GM03348 (cell line): ENCODE measurements at places on chromosomes 7 and 10.

DNA sequence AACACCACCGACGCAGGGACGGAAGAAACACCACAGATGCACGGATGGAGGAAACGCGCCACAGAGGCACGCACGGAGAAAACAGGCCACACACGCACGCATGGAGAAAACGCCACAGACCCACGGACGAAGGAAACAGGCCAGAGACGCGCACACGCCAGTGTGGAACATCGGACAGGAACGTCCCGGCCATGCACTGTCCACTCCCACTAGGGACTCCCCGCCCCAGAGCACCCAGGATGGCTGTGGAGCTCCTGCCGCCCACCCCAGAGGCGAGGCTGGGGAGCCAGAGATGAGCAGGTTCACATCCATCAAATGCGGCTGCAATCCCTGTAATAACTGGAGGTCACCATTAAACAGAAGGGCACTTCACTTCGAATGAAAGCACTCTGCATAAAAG, 17.3 kb downstream of the DIP2C start:
- no peak for DNase-seq

GRCh38 chr10:57952741-57953140, 315.0 kb downstream of the IPMK start:
- no peak for DNase-seq

DNA sequence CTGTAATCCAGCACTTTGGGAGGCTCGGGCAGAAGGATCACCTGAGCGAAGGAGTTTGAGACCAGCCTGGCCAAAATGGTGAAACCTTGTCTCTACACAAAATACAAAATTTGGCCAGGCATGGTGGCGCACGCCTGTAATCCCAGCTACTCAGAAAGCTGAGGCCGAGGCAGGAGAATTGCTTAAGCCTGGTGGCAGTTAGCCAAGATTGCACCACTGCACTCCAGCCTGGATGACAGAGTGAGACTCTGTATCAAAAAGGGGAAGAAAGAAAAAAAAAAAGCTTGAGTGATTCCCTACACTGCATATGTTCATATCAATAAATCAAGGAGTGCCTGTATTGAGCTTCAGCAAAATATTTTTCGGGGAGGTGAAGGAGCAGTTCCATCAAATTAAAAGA, 45.8 kb upstream of the SRRM3 start:
- DNase-seq = no peak

DNA sequence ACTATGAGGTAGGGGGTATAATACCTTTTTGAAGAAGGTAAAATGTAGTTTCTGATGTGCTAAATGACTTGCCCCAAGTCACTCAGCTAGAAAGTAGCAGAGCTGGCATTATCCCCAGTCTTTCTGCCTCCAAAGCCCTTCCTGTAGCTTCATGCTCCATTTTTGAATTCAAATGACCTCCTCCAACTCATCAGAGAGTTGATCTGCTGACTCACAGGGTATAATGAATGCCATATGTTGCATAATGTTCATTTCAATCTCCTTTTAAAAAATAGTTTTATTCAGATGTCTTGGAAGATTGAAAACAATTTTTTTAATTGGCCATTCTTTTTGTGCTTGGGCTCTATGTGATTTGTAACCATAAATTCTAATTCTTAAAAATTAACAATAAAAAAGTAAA, 272.8 kb upstream of the IMMP2L start:
- DNase-seq = peak; percentile 80

GRCh38 chr10:24041034-24041433, 167.9 kb upstream of the KIAA1217 start:
- no peak for DNase-seq

DNA sequence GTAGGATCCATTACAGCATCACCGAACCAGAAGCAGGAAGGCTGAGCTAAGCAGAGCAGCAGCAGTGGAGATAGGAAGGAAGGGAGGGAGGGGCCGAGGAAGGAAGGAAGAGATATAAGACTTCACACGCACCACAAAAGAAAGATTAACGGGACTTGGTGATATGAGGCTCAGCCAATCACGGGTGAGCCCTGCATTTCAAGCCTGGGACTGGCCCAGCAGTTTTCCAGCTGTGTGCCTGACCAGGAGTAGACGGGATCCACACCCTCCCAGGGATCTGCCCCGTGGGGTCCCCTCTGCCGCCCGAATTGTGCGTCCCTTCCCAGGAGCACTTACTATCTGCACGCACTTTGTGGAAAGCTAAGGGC, 16.2 kb downstream of the ATG9B start:
- no peak for DNase-seq

- DNase-seq = no peak
Observed at GRCh38 chr7:47186316-47186715, 395.6 kb downstream of the TNS3 start.

- no peak for DNase-seq
Observed at GRCh38 chr7:5528071-5528814, 104.6 kb upstream of the TNRC18 start.

DNA sequence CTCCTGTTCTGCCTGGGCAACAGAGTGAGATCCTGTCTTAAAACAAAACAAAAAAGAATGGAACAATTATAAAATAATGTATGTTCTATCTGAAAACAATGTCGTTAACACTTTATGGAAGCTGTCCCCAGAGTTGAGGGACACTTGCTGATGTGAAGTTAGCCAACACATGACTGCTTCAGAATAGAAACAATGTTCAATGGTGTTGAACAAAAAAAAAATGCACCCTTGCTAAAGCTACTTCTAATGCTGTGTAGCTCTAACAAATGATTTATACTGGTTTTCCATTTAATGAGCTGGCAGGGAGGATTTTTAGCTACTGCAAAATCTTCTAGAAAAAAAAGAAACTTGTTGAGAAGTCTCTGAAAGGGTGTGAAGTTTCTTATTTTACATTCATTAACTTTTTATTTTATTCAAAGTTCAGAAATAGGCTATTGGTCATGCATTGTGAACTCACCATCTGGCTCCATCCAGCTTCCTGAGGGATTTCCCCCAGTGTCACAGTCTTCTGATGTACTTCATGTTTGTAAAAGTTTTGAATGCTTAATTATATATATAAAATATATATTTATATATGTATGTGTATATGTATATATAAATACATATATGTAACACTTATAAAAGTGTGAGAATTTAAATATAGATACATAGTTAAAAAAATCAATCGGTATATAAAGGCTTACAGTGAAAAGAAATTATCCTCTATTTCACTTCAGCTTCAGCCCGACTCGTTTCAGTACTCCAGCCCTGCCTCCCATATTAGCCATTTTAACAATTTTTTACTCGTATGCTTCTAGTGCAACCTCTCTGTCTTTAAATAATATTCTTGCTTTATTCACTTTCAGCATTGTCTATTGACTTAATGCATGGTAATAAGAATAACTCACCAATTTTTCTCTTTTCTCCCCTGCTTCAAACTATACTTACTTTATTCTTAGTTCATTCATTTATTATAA, 35.0 kb downstream of the HDAC9 start:
- no peak for DNase-seq

- DNase-seq = no peak
Observed at GRCh38 chr7:6271694-6272440, 557 bp downstream of the CYTH3 start.

DNA sequence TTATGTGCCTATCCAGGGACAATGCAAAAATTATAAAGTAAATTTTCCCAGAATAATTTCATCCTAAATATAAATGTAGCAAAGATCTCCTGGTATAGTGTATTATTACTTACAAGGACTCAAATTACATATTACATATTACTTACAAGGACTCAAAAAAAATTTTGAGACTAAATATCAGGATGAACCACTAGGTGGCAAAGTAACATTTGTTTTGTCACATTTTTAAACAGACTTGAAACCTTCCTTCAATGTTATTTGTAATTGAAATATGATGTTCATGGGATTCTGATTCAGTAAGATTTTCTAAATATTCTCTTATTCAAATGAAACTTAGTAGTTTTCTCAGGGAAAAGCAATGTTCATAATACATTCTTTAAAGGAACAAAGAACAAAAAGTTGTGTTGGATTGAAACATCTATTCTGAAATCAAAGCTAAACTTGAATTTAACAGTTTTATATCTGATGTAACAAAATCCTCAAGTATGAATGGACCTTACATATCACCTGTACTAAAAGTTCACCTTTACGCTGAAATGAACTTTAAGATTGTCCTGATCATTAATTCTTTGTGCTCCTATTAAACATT, 74.3 kb upstream of the GNAI1 start:
- peak; percentile 42 for DNase-seq

GRCh38 chr7:66629222-66630062, 761 bp downstream of the KCTD7 start:
- DNase-seq = no peak

DNA sequence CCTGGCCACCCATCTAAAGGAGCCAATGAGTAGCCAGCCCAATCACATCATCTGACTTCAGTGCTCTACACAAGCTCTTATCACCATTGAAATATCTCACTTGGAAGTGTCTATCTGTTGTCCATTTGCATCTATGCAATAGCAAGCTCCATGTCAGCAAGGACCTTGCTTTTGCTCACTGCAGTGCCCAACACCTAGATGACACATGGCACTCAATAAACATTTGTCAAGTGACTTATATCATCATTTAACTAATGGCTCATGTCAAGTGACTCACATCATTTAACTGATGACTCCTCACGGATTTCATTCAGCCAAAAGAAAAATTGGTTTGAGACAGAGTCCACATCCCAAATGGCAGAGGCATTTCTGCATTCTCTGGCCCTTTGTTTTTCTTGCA, 92.9 kb upstream of the ADAM12 start:
- no peak for DNase-seq

- DNase-seq = no peak
Observed at GRCh38 chr10:68272833-68273232, 40.9 kb upstream of the ATOH7 start.

- DNase-seq = no peak
Observed at GRCh38 chr7:97601931-97602457, 129.9 kb upstream of the TAC1 start.

GRCh38 chr7:47337531-47337930, 244.4 kb downstream of the TNS3 start:
- DNase-seq = no peak

DNA sequence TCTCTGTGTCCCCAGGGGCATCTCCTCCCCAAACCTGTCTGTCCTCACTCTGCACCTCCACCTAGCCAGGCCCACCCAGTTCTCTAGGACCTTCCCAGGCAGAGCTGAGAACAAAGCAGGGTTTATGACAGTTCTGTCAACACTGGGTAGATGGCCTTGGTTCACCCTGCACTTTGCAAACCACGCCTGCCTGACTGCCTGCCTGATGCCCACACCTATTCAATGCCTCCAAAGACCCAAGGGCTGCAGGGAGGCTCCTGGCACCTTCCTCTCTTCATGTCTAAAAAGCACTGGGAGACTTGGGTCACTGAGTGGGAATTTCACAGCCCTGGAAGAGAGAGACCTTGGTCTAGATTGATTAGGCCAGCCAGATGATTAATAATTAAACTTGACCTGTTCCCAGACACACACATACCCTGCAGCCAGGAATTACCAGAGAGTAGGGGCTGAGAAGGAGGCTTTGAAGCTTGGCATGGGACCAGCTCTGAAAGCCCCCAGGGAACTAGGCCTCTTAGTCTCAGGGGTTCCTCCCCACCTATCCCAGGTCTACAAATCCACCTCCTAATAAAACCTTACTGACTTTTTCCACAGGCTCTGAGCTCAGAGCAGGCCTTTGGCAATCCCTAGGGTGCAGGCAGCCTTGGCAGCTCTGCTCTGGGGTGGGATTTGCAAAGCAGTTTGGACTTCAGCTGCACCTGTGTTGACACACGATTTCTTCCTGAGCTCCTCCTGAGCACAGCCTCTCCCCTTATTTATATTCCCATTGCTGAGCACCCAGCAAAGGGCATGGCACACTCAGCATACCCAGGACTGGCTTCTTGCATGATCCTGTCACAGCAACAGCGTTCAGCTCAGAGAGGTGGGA, 25.7 kb upstream of the PDCD4 start:
- DNase-seq = no peak

DNA sequence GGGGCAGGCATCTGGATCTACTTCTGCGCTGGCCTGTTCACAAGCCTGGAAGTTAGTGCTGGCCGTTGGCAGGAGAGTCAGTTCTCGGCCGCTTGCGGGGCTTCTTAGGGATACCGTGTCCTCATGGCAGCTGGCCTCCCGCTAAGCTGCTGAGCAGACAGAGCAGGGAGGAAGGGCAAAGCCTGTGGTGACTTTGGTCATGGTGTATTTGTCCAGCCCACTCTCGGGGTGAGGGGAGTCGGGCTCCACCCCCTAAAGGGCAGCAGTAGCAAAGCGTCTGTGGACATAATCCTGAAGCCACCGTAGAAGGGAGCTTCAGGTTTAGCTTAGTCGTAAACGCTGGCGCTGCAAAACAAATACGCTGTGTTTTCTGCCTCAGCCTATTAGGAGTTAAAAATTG, 12.2 kb downstream of the UBE3C start:
- DNase-seq = peak; percentile 20

GRCh38 chr10:119575506-119575905, 21.3 kb downstream of the TIAL1 start:
- DNase-seq = peak; percentile 27

DNA sequence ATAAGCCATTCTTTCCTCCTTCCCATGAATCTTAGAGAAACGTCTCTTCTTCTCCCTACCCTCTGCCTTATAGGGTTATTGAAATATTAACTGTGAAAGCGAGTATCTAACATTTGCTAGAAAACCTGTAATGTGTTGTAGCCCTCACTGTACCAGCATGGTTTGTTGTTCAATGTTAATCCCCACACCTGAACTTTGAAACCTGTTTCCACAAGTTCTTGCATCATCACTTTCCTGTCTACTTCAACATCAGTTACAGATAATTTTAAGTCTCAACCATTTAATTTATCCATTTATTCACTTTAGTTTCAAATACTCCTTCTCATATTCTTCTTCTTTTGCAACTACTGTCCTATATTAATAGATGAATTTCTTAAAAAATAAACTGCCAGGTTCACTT, 148.2 kb downstream of the ETV1 start:
- DNase-seq = no peak

DNA sequence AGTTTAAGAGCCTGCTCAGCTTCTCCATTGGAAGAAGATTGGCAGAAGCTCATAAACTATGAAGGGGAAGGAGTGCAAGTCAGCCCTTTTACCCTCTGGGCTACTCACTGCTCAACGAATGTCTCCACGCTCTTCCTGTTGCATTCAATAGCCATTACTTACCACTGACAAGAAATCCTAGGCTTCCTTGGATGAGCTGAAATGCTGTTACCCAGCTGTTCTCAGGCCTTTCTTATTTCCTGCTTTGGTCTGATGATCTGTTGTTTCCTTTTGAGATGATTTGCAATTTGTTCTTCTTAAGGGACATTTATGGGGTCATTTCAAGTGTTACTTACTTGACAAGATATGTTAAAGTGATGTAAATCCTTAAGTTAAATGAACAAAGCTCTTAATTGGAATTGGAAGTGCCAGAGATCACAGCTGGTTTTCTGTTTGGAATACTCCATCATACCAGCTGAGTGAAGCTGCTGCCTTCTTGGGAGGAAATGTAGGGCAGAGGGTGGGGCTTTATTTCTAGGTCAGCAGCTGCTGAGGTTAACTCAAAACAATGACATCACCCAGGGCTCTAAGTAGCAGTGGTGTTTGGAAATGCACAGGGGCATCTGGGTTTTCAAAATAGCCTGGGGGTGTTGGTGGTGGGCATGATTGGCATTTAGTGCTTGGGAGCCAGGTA, 170.0 kb downstream of the PRKCQ start:
- peak; percentile 54 for DNase-seq
